ENCODE measurements at places on chromosomes 2 and 18. TPM values are rescaled to one million over a fixed set of nuclear protein-coding genes. Genes with fewer than 3 reads are reported as not detected.

DNA sequence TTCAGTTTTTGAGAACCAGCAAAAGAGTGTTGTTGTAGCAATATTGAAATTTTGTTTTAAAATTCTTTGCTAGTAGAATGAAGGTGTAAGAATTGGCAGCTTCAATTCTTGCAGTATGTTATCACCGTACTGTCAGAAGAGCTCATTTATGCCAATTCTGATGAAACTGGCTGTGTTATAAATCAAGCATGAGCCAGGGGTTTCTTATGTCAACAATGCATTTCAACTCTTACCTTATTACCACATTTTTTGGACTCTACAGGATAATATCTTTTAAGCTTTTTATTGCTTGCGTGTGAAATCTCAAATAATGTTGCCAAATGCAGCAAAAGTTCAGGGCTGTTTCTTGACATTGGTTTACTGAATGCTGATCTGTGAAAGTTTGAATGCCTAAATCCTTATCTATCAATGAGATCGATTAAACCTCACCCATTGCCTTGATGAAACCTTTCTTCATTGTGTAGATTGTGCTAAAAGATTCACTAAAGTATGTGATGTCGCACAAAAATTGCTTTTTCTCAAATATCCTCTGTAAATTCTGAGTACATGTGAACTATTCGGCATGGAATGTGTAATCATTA, 1389.3 kb upstream of the ZEB2 start:
- no peaks in the 10 kb centered on the region for H3K36me3 ChIP-seq
- H3K4me3 ChIP-seq: no peak overlapping the region
- DNase-seq: no peak
- H3K4me1 ChIP-seq: no peaks in the 10 kb centered on the region
- no peak overlapping the region for H3K27ac ChIP-seq
- H3K27me3 ChIP-seq: no peaks in the 10 kb centered on the region

- H3K4me3 ChIP-seq: no peak overlapping the region
- 0 out of 2 replicates have a peak, but pooled peaks cover 4% of the 10 kb centered on the region for H3K36me3 ChIP-seq
- H3K4me1 ChIP-seq: peaks cover 19% of the 10 kb centered on the region
- no peak for DNase-seq
- H3K27ac ChIP-seq: no peak overlapping the region
Observed at GRCh38 chr18:55252901-55253300, 293.6 kb upstream of the CCDC68 start.

GRCh38 chr18:35917043-35917442, 55.4 kb upstream of the RMP24 start:
- H3K36me3 ChIP-seq: no peaks in the 10 kb centered on the region
- DNase-seq: peak; percentile 33
- H3K4me1 ChIP-seq: peaks cover 15% of the 10 kb centered on the region
- H3K27ac ChIP-seq: no peak overlapping the region
- H3K4me3 ChIP-seq: no peak overlapping the region
- no peaks in the 10 kb centered on the region for H3K27me3 ChIP-seq

The CD8B2 gene
- total RNA-seq: not detected

The IL1F10 gene
- not detected for total RNA-seq

The APCDD1 gene
- 1.0 TPM for total RNA-seq

The RUFY4 gene
- 0.04 TPM for total RNA-seq

DNA sequence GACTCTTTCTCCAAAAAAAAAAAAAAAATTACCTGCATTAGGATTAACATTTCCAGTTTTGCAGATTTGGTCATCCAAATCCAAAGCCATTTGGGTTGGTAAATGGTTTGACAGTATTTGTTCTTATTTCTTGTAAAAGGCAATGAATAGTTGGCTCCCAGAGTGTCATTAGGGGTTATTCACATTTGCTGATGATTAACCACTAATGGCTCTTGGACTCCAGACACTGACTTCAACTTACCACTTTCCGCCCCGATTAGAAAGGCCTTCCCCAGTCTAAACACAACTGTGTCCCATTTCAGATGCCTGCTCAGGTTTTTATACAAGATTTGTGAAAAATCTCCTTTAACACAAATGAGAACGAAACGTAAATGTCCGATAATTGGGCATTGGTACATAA, 9.6 kb upstream of the TGIF1 start:
- DNase-seq: no peak
- H3K36me3 ChIP-seq: no peaks in the 10 kb centered on the region
- no peak overlapping the region for H3K27ac ChIP-seq
- H3K4me1 ChIP-seq: peaks cover 50% of the 10 kb centered on the region
- H3K27me3 ChIP-seq: no peaks in the 10 kb centered on the region
- no peak overlapping the region for H3K4me3 ChIP-seq

The ANKRD36C gene
- total RNA-seq: 11.2 TPM

- peaks cover 5% of the 10 kb centered on the region for H3K36me3 ChIP-seq
- no peak overlapping the region for H3K27ac ChIP-seq
- no peaks in the 10 kb centered on the region for H3K27me3 ChIP-seq
- no peaks in the 10 kb centered on the region for H3K4me1 ChIP-seq
- H3K4me3 ChIP-seq: no peak overlapping the region
- DNase-seq: peak; percentile 18
Observed at GRCh38 chr2:237171396-237171795, 85.7 kb downstream of the COPS8 start.

DNA sequence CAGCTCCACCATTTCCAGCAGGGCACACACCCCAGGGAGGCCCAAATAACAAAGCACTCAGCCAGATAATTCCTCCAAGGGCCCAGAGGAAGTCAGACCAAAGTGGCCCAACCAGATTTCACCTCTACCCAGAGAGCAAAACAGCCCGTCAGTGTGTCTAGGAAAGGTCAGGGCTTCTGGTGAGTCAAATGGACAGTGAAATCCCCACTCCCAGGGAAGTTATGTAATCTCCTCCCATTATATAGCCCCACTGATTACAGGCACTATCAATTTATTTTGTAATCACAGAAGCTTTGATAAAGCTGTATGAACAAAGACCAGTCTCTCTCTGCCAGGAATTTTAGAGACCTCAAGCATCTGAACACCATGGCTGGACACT, 4.0 kb downstream of the B4GALT6 start:
- H3K4me1 ChIP-seq: peaks cover 72% of the 10 kb centered on the region
- H3K27ac ChIP-seq: no peak overlapping the region
- no peaks in the 10 kb centered on the region for H3K27me3 ChIP-seq
- no peak for DNase-seq
- H3K36me3 ChIP-seq: no peaks in the 10 kb centered on the region

DNA sequence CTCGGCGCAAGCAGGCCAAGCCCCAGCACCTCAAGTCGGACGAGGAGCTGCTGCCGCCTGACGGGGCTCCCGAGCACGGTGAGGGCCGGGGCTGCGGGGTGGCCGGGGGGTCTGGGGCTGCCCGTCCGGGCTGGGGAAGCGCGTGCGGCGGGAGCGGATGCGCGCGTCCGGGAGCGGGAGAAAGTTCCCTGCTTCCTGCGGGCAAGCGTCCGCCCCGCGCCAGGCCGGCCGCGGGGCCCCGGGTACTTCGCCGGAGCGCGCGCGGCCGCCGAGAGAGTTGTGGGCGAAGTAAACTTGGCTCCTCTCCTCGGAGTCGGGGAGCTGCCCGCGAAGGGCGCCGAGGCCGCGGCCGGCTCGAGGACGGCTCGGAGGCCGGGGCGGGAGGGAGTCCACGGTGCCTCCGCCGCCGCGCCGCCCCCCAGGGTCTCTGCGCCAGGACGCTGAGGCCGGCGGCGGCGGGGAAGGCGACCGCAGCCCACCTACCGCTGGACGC, 707 bp downstream of the SALL3 start:
- H3K27ac ChIP-seq: no peak overlapping the region
- H3K27me3 ChIP-seq: peaks cover 47% of the 10 kb centered on the region
- H3K36me3 ChIP-seq: no peaks in the 10 kb centered on the region
- peak; percentile 52 for DNase-seq
- H3K4me1 ChIP-seq: peaks cover 43% of the 10 kb centered on the region
- peak overlapping the region; percentile 52 for H3K4me3 ChIP-seq

DNA sequence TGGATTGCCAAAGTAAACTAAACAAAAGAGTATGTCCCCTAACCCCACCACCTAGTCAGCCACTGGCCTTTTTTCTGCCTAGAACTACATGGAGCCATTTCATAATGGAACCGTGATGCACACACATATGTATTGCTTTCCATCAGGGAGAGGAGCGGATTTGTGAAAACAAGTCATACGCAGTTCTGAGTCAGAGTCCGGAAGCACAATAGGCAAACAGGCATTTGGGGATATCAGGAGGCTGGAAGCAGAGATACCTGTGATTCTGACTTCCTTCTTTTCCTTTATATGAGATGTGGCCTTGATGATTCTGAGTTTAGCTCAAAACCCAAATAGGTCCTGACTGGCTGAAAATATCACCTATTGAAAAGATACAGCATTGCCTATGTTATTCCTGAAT, 93.5 kb downstream of the TMEM163 start:
- H3K4me3 ChIP-seq: no peak overlapping the region
- no peaks in the 10 kb centered on the region for H3K27me3 ChIP-seq
- H3K4me1 ChIP-seq: no peaks in the 10 kb centered on the region
- no peak for DNase-seq

DNA sequence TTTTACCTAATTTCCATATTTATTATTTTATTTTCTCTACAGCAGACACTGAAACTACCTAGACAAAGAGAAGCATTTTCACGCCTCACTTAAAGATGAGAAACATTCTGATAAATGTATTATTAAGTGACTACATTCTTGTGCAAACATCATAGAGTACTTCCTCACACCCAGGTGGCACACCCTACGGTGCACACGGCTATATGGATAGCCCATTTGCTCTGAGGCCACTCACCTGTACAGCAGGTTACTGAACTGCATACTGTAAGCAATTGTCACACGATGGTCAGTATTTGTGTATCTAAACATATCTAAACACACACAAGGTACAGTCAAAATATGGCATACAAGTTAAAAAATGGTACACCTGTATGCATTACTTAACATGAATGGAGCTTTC, 481.4 kb downstream of the CMPK2 start:
- H3K27me3 ChIP-seq: no peaks in the 10 kb centered on the region
- no peak for DNase-seq
- no peaks in the 10 kb centered on the region for H3K36me3 ChIP-seq
- no peaks in the 10 kb centered on the region for H3K4me1 ChIP-seq
- no peak overlapping the region for H3K4me3 ChIP-seq
- no peak overlapping the region for H3K27ac ChIP-seq

DNA sequence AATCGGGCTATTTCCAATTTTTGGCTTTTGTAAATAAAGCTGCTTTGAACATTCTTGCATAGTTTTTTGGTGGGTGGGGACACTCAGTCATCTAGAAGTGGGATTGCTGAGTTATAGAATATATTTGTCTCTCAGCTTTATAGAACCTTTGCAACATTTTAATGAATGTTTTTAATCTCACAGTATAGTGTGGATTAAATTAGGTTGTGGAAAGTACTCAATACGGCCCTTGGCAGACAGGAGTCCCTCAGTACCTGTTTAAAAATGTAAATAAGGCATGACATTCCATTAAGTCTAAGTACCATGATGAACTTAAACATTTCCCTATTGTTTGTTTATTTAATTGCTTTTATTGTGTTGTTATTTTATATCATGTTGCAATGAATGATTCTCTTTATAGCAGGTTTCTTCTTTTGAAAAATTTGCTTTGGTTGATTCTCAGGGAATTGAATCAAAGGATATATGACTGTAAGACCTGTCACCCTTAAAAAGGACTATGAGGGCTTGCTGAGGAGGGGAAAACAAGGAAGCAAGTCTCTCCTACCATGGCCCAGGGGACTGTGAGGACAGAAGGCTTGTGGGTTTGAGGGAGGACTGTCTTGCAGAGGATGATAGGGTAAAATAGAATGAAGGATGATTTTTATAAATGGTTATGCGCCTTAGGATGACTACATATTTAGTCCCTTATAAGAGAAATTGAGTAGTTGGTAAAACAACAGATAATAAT, 165.1 kb downstream of the RPIA start:
- no peak overlapping the region for H3K4me3 ChIP-seq
- H3K4me1 ChIP-seq: peaks cover 21% of the 10 kb centered on the region
- H3K27ac ChIP-seq: no peak overlapping the region
- H3K36me3 ChIP-seq: no peaks in the 10 kb centered on the region

- no peaks in the 10 kb centered on the region for H3K27me3 ChIP-seq
- peak overlapping the region; percentile 39 for H3K4me3 ChIP-seq
- DNase-seq: no peak
- peak overlapping the region; percentile 96 for H3K27ac ChIP-seq
- H3K4me1 ChIP-seq: peaks cover 90% of the 10 kb centered on the region
Observed at GRCh38 chr18:8623549-8624106, 14.4 kb downstream of the RAB12 start.

DNA sequence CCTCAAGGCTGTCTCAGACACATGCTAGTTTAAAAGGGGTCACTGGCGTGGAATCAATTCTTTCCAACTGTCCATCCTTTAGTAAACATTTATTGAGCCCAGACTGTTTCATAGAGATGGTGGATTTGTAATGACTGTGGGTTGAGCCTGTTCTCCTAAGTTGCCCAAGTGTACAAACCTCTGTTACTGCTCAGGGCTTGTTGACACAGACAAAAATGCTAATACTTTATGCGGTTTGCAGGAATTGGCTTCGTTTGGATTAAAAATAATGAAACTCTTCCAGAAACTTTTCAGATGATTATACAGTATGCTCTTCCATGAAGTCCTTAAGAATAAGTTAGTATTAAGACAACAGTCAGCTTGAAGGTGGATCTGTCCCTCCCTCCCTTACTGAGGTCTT, 83.6 kb upstream of the MGAT5 start:
- peaks cover 15% of the 10 kb centered on the region for H3K4me1 ChIP-seq
- no peaks in the 10 kb centered on the region for H3K27me3 ChIP-seq
- no peaks in the 10 kb centered on the region for H3K36me3 ChIP-seq
- no peak overlapping the region for H3K4me3 ChIP-seq

The KIAA2012 gene
- total RNA-seq: 0.03 TPM

DNA sequence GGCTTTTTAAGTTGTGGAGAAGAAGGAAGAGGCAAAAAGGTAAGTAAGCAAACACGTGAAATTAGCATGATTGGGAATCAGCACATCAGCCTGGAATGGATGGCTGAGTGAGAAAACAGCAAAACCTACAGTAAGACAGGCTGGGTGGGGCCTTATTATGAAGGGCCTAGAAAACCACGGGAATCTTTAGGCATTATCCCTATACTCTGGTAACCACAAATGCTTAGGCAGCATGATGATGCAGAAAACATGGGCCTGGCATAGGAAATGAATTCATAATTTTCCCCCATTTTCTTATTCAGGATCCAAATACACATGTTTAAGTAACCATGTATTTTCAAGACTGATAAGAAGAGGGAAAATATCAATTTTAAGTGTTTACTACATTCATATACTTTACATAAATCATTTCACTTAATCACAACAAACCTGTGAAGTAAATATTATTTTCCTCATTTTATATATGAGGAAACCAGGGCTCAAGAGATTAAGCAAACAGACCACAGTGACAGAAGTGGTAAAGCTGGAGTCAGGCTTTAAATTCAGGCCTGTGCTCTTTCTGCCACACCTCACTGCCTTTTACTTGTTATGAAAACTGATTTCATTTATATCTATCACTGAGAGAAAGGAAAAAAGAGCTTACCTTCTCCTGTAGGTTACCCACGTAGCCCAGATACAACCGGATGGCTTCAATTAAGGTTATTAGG, 4.0 kb downstream of the TMEM17 start:
- H3K4me3 ChIP-seq: no peak overlapping the region
- H3K27ac ChIP-seq: no peak overlapping the region
- no peaks in the 10 kb centered on the region for H3K36me3 ChIP-seq
- H3K4me1 ChIP-seq: 0 out of 2 replicates have a peak, but pooled peaks cover 4% of the 10 kb centered on the region

The MTCL1 gene
- total RNA-seq: 35.1 TPM

The TMEM200C gene
- total RNA-seq: 6.1 TPM

All from GM23338 (cell line).